A549 treated with CORT108297 at 1 μM for 4 hours (cell line): ENCODE measurements at places on chromosomes 4 and X. TPM values are rescaled to one million over a fixed set of nuclear protein-coding genes. Genes with fewer than 3 reads are reported as not detected.

The PNCK gene
- total RNA-seq: 0.21 to 0.37 TPM (median 0.24 TPM) in 3 of 5 replicates, not detected in the others

The TBC1D8B gene
- 1.2 to 1.6 TPM (median 1.3 TPM) in 5 replicates for total RNA-seq

The SATL1 gene
- not detected in 5 replicates for total RNA-seq

The STOX2 gene
- 1.5 to 3.4 TPM (median 2.9 TPM) in 5 replicates for total RNA-seq

The PLA2G12A gene
- 4.4 to 13.6 TPM (median 11.1 TPM) in 5 replicates for total RNA-seq

The CDX4 gene
- total RNA-seq: not detected in 5 replicates

The APEX2 gene
- total RNA-seq: 28.2 to 36.7 TPM (median 31.9 TPM) in 5 replicates

The XKRX gene
- total RNA-seq: 0.24 to 0.39 TPM (median 0.29 TPM) in 5 replicates
